ENCODE measurements at places on chromosomes 3 and 15.

DNA sequence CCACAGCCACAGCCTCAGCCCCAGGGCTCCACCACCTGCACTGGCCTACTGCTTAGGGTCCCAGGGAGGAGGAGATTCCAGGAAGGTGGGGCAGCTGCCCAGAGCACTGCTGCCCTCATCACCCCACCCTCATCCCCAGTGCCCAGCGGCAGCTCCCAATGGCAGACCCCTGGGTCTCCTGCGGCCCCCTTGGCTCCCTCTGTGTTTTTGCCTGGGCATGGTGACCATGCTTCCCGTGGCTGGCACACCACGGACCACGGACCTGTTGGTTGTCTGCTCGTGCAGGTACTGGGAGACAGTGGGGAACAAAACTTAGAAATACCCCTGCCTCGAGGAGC, 2.7 kb downstream of the CHST13 start:
- DNase-seq = no peak

- peak; percentile 49 for DNase-seq
Observed at GRCh38 chr15:89971592-89971997, 29.5 kb upstream of the ZNF710 start.

- no peak for DNase-seq
Observed at GRCh38 chr3:31936420-31937060, 44.5 kb downstream of the OSBPL10 start.

DNA sequence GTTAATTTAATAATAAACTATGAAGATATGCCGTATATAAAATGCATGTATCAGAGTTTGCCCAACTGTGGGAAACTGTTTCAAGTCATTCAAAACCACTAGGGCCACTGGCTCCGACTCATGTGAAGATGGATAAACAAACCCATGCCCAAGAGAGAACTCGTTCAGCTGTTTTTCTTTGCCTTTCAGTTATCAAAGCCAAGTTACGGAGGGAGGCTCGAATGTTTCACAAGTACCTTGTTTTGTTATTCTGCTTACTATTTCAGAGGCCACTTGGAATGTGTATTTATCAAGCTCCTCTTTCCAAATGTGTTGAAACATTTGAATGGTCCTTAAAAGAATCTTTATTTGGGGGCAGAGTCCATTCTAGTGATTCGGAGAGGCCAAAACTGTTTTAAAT, 82.1 kb downstream of the DUT start:
- no peak for DNase-seq

GRCh38 chr15:26065723-26066122, 202.6 kb upstream of the ATP10A start:
- no peak for DNase-seq

DNA sequence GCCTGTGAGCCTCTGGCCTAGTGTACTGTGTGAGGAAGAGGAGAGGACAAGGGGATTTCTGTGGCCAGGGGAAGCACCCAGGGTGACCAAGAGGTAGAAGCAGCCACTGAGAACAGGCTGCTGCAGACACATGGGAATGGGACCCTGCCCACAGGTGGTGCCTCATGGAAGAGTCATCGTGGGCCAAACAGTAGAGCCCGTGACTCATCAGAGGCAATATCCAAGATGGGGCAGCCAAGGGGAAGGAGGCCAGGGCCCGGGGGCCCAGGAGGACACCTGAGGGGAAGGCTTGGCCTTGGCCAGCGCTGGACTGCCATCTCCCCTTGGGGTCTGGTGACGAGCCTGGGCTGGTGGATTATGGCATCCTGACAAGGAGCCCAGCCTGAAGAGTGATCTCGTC, 275.0 kb upstream of the LYSMD4 start:
- no peak for DNase-seq

DNA sequence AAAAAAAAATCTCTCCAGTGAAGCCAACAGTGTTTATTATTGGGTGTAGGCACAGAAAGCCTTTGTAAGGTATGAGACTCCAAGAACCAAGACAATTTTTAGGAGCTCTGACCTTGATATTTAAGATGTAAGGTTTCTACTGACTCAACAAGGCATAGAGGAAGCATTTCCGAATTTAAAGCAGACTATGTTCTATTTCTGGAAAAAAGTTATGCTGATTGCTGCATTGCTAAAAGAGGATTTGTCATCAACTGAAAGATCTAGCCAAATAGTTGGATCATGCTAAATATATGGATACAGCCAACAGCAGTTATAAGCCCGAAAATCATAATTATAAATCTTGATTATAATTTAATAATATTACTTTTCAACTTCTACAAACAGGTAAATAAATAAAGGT, 53.3 kb upstream of the MELTF start:
- no peak for DNase-seq

DNA sequence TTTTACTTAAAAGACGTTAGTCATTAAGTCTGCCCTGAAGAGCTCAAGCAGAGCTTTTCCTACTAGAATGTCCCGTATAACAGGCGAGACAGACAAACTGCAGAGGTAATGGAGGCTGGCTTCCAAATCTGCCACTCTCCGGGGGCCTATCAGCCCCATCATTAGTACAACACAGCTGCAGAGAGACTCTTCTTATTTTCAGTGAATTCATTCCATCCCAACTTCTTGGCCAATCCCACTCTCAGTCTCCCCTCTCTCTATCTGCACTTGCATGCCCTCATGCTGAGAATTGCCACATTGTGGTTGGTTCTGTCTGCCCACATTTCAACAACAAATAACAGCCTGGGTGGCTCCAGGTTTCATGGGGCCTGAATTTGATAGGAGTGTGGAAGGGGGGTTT, 412.7 kb downstream of the ERC2 start:
- no peak for DNase-seq

DNA sequence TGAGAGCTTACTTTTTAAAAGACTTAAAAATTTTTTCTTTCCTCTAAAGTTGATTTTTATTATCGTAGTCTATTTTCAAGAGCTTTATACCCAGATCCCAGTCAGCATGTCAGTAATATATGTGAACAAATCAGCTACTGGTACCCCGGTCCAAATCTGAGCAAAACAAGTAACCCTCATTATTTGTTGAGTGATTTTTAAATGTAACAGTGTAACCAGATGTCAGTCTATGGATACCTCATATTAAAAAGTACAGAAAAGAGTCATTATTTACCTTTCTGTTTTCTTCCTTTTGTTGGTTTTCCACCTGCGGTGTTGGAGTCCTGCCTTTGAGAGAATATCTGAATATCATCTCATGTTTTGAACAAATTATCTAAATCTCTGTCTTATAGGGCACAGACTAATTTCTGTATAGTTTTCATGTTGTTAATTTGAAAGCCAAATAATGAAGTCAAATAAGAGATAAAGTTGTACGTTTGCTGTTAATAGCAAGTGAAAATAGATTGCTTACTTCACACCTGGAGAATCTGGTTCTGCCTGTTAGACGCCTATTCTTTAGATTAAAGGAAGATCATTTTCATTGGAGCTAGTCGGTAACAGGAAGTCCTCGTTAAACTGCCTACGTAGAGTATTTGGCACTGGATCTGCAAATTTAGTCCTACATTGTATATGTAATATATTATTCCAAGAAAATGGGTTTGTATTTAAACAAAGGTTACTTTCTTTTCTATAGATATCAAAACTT, at the start of gene STX19:
Gene STX19 (minus strand): TSS at position 505 of the 745 bp plus-strand sequence. CDS start 13,328 bp downstream, outside the sequence.
- no peak for DNase-seq

- DNase-seq = no peak
Observed at GRCh38 chr3:101898752-101899169, 49.4 kb downstream of the NFKBIZ start.

GRCh38 chr3:183578179-183578578, 22.7 kb upstream of the KLHL6 start:
- no peak for DNase-seq

GRCh38 chr3:8311321-8311720, 190.3 kb upstream of the LMCD1 start:
- no peak for DNase-seq

GRCh38 chr3:11275926-11276325, 3.7 kb downstream of the ATG7 start:
- no peak for DNase-seq

DNA sequence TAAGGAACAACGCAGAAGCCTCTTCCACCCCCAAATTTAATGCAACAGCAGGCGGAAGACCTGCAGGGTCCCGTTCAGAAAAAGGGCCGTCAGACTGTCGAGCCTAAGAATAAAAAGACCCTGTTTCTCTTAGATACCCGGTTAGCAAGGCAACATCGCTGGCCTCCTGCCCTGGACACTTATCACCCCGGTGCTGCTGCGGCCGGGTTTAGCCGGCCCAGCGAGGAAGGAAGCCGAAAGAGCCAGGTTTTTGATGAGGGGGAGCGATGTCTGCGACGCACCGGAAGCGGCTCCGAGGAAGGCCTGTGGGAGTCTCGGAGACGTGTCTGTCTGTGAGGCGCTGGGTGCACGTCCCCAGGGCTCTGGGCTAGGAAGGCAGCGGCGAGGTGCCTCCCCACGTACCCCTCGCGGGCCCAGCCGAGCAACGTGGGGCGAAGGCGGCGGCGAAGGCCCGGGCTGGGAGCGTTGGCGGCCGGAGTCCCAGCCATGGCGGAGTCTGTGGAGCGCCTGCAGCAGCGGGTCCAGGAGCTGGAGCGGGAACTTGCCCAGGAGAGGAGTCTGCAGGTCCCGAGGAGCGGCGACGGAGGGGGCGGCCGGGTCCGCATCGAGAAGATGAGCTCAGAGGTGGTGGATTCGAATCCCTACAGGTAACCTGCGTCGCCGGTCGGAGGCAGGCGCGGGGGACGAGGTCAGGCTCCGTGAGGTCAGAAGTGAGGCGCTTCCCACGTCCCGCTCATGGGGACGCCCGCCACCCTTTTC, at the start of gene UBA5:
Gene UBA5 (plus strand): TSS at position 278 of the 759 bp plus-strand sequence. CDS start 209 bp downstream, at position 487.
- DNase-seq = peak; percentile 52

GRCh38 chr3:144774897-144775296, 803.3 kb downstream of the DIPK2A start:
- DNase-seq = no peak

DNA sequence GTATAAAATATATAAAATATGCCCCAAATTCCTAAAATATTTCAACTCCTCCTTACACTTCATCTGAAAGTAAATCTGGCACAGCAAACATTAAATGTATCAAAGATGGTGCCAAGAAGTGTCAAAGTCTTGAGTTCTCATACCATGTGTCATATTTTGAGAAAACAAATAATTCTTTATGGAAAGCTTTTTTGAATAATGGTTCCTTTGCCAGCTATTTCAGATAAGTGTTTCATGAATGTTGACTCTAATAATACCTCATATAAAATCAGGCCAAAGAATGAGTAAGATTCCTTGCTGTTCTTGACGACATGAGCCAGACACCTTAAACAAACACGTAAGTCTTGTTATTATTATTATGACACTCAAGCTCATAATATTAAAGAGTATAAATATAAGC, 30.3 kb upstream of the ZNF385D start:
- DNase-seq = no peak

- DNase-seq = peak; percentile 14
Observed at GRCh38 chr15:59492389-59493377, 54.7 kb downstream of the FAM81A start.

DNA sequence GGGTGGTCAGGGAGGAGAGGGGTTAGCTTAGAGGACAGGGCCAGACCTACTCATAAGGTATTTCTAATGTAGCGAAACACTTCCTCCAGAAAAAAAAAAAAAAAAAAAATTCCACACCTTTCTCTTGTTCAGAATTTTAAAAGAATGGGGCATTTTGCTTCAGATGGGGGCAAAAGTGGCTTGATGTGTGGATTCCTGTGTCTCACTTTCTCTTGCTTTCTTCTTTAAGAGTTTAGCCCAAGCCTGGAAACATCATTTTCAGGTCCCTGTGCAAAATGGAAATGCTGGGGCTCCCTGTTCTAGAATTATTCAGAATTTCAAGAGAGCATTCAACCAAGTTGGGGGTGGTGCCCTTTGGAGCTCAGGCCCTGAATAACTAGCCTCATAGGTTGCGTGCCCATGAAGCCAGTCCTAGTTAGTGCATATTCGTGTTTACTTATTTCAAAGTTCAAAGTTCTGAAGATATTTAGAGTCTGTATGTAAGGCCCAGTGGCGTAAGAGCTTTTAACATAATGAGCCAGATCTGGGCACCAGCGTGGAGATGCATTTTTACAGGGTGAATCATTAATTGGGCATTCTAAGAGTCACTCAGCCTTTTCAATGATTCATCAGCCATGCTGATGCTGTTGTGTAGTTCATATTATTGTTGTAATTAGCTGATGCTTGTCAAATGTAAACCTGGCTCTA, 104.5 kb downstream of the RPLP1 start:
- DNase-seq = no peak

DNA sequence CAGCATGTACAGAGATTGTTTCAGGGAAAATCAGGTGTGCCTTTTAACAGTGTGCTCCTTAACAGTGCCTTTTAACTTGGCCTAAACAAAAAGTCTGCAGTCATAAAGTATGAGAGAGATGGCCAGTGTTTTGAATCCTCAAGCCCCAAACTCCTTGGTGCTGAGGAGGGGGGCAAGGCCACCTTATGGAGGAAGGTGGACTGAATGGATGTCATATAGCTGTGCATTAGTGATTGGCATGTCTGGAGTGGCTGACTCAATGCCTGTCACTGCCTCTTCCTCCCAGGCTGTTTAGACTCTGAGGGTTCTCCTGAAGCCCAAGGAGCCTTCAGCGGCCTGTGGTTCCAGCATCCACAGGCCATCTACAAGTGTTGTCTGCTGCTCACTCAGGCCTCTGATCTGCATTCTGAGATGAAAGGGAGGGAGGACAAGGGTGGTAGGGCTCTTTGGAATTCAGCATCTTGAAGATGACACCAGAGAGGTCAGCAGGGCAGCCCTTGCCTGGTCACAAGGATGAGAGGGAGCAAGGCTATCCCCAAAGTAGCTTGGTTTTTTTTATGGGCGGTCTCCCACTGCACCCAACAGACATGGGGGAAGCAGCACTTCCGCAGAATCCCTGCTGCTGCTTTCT, 1.5 kb downstream of the FOXL2NB start:
- no peak for DNase-seq

- DNase-seq = no peak
Observed at GRCh38 chr3:188878076-188878475, 293.7 kb upstream of the TPRG1 start.

DNA sequence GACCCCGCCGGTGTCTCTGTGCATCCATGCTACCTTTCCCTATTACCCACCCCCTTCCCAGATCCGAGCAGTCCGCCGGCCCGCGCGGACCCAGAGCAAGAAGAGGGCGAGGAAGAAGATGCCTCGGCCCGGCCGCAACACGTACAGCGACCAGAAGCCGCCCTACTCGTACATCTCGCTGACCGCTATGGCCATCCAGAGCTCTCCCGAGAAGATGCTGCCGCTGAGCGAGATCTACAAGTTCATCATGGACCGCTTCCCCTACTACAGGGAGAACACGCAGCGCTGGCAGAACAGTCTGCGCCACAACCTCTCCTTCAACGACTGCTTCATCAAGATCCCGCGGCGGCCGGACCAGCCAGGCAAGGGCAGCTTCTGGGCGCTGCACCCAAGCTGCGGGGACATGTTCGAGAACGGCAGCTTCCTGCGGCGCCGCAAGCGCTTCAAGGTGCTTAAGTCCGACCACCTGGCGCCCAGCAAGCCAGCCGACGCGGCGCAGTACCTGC, 788 bp downstream of the FOXB1 start:
- DNase-seq = no peak

DNA sequence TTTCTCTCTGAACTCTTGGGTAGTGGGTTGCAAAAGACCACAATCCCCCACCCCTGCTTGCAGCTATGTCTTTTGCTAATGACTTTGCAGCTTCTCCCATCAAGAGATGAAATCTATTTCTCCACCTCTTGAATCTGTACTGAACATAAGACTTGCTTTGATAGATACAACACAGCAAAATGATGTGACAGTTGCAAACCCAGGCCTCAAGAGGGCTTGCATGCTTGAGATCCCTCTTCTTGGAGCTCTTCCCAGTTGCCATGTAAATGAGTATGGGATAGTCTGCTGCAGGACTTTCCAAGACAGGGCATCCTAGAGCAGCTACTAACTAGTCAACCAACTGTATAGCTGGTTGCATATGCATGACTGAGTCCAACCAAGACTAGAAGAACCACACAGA, 783.6 kb downstream of the PDCD6IP start:
- DNase-seq = no peak

- no peak for DNase-seq
Observed at GRCh38 chr15:68106656-68107055, 52.5 kb downstream of the PIAS1 start.
